ENCODE measurements at places on chromosomes 6 and 20.

DNA sequence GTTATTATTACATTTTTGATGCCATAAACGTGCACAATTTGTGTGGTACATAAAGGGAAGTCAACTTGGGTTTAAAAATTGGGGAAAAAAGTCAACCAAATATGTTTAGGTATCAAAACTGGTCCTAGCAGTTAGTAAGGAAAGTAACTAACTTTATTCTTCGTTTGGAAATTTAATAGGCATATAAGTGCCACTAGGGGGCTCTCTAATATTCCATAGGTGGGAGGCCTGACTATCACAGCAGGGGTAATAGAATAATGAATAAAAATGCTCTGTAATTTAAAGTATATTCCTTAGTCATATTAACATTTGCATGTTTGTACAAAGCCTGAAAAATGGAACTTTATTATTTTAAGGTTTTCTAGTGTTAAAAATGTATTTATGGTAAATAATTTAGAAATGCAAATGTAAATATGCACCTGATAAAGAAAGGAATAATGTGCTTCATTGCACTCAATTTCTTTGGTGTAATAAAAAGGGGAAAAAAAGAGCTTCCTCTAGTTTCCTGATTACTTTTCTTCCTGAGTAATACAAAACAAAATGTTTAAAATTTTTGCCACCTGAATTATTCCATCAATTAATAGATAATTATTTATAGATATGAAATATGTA, 125.7 kb upstream of the HDAC2 start:
- no peak for DNase-seq

GRCh38 chr6:98657764-98658163, 176.6 kb upstream of the POU3F2 start:
- no peak for DNase-seq

- no peak for DNase-seq
Observed at GRCh38 chr6:69555088-69555638, 241.6 kb downstream of the LMBRD1 start.

GRCh38 chr6:41072836-41073202, at the start of gene NFYA:
TSS of gene NFYA (plus strand) at chr6:41072974. CDS start at chr6:41079090, 6,116 bp downstream.
- no peak for DNase-seq

DNA sequence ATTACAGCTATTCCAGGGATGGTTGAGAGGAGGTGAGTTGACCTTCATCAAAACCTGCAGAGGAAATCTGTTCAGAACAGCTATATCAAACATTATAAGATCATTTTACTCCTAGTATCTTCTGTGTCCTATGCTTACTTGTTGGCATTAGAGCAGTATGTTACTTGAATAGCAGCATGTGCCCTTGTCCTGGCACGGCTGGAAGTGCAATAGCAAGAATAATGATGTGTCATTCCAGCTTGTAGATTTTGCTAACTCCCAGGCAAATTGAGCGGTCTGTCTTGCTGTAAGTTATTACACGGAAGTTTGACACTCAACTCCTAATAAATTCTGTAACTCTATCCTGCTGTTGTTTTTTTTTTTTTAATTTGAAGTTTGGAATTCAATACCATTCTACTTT, 385.5 kb downstream of the TENT5A start:
- DNase-seq, result no peak

DNA sequence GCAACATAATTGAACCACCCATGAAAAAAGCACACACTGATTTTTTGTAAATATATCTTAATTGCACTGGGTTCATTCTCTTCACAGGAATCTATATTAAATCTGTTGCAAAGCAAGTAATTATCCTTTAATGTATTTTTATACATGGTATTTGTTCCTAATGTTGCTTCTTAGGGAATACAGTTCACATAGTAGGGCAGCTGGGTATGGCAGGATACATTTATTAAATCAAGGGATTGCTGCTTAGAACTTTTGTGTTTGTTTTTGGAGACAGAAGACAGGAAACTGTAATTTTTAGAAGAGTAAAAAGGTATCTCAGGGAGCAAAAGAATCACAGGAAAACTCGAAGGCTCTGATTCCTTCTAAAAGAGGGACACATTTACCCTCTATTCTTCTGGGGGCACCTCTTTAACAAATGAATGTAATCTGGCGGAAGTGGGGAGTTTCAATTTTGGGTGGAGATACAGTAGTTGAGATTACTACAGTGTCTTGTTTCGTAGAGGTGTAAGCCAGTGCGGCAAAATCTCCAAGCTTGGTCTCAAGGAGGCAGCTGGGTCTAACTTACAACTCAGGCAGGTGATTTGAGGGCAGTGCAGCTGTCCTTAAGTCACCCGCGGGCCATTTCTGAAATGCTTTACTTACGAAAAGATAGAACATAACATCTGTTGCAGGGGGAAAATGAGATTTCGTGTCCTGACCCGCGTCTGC, 812 bp upstream of the SMIM13 start:
- DNase-seq, result no peak

- DNase-seq, result no peak
Observed at GRCh38 chr20:63072231-63072791, 65.5 kb upstream of the BHLHE23 start.

DNA sequence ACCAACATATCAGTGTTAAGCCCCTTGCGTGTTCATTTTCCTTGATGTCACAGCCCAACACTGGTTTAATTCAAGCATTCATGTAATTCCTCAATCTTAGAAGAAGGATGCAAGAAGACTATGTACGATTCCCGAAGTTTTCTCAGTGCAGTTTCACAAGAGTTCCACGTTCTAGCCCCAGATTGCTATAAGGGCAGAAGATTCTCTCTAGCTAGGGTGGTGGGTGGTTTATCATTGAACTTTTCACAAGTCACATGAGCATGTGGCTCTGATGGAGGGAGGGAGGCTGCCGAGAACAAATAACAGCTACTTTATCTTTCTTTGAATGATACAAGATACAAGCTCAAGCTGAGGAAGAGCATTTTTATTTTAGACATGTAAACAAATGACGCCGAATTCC, 71.9 kb upstream of the NHSL1 start:
- no peak for DNase-seq

GRCh38 chr6:35079311-35080000, 61.7 kb downstream of the TCP11 start:
- no peak for DNase-seq

DNA sequence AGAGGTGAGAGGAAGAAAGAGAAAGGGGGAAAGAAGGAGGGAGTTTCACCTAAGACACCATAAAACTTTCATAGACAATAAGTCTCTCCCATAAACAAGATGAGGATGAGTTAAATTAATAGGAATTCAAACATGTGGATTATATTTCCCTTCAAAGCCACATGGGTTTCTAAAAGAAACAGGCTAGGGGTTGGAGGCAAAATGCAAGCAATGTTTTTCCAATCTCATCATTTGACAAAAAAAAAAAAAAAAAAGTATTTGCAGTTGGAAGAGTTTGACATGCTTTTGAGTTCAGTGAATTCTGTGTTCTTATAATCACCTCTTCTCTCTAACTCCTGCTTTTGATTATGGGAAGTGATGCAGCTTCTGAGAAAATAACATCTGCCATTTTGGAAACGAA, 286.5 kb upstream of the PRND start:
- no peak for DNase-seq

GRCh38 chr20:63969838-63970713, at the start of gene ZNF512B:
TSS of gene ZNF512B (minus strand) at chr20:63969930. CDS start at chr20:63967950, 1,980 bp downstream.
- peak; percentile 28 for DNase-seq

GRCh38 chr6:159908535-159908934, 17.7 kb downstream of the MAS1 start:
- DNase-seq, result no peak

GRCh38 chr6:80254716-80255115, 148.2 kb downstream of the BCKDHB start:
- DNase-seq, result no peak

DNA sequence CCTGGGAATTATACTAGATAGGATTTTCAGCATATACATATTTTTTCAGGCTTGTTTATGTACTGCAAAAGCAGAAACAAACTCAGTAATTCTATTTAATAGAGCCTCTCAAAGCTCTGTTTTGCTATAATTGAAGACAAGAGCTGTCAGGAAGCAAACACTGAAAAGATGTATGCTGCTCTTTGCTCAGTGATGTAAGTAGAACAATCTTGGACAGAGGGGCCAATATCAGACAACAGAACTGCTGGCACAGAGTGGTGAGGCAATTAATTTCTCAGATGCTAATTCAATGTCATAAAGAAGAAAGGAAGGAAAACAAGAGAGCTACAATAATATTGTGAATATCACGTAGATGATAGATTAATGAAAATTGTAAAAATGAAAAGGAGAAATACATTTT, 663.3 kb upstream of the ADGRB3 start:
- no peak for DNase-seq

DNA sequence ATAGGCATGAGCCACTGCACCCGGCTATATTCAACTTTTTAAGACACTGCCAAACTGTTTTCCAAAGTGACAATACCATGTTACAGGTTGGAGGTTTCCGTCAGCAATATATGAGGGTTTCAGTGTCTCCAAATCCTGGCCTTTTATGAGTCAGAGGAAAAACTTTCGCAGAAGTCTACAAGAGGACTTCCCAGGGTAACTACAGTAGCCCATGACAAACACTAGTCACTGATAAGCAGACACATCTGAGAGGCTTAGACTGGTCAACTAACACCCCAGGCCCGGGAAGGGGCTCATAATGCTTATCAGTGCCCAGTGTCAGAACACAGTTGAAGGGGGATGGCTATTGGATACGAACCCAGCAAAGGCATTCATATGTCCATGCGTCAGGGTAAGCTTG, 85.4 kb downstream of the SOX4 start:
- no peak for DNase-seq

- no peak for DNase-seq
Observed at GRCh38 chr6:136950436-136951126, 28.5 kb downstream of the SLC35D3 start.

DNA sequence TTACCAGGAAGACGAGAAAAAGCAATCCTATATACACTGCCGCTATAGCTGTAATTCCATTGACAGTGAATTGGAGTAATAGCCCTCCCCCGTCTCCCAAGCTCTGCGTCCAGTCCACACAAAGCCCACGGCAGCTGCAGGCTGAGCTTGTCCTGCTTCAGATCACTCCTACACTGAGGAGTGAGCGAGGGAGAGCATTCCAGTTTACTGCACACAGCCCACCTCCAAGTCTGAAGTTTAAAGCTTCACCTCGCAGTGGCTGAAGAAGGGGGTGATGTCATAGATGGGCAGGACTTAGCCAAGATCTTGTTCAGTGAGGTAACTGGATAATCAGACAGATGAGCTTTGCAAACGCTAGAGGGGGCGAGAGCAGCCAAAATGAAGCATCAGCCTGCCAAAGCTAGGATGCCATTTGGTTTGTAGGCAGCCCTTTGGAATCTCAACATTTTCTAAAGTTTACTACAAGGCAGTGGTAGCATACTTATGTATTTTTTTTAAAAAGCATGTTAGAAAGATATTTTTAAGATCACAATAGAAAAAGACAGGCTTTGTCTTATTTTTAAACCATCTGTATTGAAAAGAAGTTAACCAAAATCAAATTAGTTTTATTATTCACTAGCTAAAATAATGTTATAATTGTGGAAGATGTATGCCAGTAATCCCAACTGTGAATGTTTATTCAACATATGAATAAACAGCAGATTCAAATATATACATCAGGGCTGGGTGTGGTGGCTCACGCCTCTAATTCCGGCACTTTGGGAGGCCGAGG, at the start of gene FLRT3:
Gene FLRT3, minus strand, starts transcription at position 213 of the 772 bp plus-strand sequence. CDS start 10,106 bp downstream, outside the sequence.
- DNase-seq, result no peak

DNA sequence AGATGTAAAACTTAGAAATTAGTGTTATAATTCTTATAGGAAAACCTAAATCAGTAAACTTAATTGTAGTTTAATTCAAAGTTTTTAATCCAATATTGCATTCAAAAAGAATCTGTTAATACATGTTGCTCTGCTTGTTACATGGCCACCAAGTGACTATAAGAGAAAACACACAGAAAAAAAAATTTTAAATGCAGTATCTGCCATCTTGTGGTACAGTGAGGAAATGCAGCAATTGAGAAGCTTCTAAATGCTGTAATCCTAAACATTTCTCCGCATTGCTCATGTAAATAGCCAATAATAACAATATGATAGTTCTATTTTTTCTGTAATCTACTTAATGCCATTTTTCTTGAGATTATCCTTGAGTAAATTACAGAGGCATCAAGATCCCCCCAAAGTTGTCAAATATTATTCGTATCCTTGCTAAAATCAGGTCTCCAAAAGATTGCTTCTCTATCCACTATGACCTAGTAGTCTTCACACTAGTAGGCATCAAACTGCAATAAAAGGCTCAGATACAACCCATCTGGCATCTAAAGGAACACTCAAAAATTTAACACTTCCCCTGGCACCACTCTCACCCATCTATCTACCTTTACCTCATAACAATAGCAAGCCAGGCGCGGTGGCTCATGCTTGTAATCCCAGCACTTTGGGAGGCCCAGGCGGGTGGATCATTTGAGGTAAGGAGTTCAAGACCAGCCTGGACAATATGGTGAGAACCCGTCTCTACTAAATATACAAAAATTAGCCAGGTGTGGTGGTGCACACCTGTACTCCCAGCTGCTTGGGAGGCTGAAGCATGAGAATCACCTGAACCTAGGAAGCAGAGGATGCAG, 34.6 kb downstream of the HDAC2 start:
- no peak for DNase-seq

- DNase-seq, result no peak
Observed at GRCh38 chr20:25672659-25673235, 23.9 kb downstream of the ZNF337 start.

DNA sequence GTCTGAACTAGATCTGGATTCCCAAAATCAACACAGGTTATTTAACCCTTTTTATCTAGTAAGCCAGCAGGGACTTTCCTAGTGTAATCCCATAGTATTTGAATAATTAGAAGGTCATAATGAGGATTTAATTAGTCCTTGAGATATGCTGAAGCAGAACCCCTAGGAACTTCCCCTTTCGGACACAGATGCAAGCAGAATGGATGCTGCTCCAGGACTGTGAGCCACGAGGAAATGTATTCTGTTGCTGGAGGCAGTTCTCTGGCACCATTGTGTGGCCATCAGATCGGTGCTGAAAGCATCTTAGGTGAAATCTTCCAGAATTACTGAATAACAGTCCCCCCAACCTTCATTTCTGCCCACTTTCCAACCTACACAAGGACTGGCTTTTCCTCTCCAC, 206.9 kb downstream of the TMEM242 start:
- DNase-seq, result no peak

DNA sequence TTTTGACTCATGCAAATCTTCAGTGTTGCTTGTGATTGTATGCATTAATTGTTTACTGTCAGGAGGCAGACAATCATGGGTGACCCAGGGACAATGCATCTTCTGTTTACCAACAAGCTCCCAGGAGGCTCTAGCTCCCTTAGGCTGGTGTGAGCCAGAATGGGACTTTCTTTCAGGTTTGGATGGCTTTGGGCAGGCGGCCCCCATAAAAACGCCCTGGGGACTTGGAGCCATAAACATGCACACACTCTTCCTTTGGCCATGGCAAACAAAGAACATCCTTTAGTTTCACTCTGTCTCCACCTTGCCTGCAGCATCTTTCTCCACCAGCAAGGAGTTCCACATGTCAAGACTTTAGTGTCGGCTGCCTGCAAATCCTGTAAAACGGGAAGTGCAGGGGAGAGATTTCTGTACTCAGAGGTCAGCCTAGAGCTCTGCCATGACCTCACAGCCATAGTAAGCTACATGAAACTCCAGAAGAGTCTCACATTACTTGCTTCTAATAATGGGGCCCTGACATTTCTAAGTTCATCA, 127.6 kb downstream of the MAP3K7 start:
- no peak for DNase-seq
